ENCODE measurements at places on chromosomes 7 and 10.

GRCh38 chr10:30798646-30799185 lies 169.2 kb upstream of the LYZL2 start:
- no peak for DNase-seq

DNA sequence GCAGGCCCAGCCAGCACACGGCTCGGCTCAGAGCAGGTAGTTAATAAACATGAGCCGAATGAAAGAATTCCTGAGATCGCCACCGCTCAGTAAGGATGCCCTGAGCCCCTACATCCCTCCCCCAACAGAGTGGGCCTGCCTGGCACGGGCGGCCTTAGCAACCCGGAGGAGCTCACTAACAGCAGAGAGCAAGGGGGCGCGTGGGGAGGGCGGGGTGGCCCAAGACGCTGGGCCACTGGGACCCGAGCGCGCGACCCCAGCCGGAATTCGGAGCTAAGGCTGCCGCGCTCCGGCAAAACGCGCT lies 403 bp upstream of the ENO4 start:
- no peak for DNase-seq

- no peak for DNase-seq
Observed at GRCh38 chr7:70097645-70098044, 499.4 kb downstream of the AUTS2 start.

- DNase-seq, result no peak
Observed at GRCh38 chr7:27221201-27221797, 21.3 kb upstream of the EVX1 start.

- no peak for DNase-seq
Observed at GRCh38 chr10:5018134-5018533, 14.5 kb upstream of the AKR1C2 start.

All from naive thymus-derived CD8-positive, alpha-beta T cell (primary cell).